ENCODE measurements at places on chromosomes 5 and 9. TPM values are rescaled to one million over a fixed set of nuclear protein-coding genes. Genes with fewer than 3 reads are reported as not detected.

GRCh38 chr9:82996941-82997340 lies 66.0 kb downstream of the RASEF start:
- no peak for DNase-seq

DNA sequence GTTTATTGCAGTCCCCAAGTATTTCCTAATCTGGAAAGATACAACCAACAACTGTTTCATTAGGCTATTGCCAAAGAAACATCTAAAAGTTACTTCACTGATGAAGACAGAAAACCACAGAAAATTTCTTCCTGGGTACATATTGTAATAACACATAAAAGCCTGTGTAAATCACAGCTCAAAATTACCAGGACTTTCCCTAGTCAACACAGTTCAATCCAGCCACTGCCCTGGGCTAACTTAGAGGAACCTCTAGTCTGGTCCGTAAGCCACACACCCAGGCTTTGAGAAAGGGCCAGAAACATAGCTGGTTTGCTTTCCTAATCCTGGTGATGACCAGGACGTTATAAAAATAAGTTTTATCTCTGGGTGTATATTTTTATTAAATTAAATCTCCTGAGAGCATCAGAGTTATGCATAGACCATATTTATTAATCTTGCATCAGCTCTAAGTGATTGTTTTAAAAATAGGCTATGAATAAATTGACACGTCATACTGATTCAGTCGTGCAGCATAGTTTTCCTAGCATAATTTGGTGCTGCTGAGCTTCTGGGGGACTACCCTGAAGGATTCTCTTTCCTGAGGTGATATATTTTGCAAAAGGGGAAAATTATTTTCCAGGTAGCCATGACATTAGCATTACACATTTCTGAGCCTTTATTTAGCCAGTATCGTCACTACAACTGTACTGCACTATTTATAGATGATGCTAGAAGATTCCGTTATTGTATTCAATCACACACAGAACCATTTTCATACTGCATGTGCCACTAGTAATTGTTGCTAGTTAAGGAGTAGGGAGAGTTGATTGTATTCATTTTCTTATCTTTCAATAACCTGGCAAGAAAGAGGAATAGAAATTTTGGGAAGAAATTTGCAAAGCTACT lies 12.6 kb upstream of the MUSK start:
- no peak for DNase-seq

- no peak for DNase-seq
Measured at GRCh38 chr9:6973762-6974161, 216.0 kb downstream of the KDM4C start.

- DNase-seq: no peak
Measured at GRCh38 chr5:150431048-150431447, 18.3 kb upstream of the CD74 start.

GRCh38 chr9:7055171-7055903 lies 297.6 kb downstream of the KDM4C start:
- peak; percentile 14 for DNase-seq

GRCh38 chr9:136584934-136585333 lies 39.1 kb upstream of the NOTCH1 start:
- no peak for DNase-seq

- no peak for DNase-seq
Measured at GRCh38 chr5:1950708-1951103, 68.0 kb upstream of the IRX4 start.

- peak; percentile 11 for DNase-seq
Measured at GRCh38 chr9:18756712-18757125, 276.3 kb downstream of the SAXO1 start.

DNA sequence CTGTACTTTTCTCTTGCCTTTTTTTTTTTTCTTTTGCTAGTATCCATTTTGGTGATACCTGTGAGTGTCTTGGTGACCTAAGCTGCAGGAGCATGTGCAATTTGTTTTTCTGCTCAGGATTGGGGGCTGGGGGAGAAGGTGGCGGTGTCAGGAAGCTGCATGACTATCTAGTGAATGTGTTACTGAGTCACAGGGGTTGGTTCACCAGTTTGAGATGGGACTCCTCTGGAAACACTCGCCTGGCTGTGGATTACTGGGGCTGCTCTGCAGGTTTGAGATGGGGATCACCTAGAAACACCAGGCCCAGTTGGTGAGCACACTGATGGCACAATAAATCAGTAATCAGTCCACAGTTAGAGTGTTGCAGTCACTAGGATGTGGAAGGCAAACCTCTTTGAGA lies 447.9 kb downstream of the SPATA31D1 start:
- DNase-seq: no peak

GRCh38 chr5:63820577-63820976 lies 141.7 kb downstream of the HTR1A start:
- DNase-seq: no peak

GRCh38 chr5:32210151-32210550 lies 36.0 kb upstream of the GOLPH3 start:
- DNase-seq: no peak

DNA sequence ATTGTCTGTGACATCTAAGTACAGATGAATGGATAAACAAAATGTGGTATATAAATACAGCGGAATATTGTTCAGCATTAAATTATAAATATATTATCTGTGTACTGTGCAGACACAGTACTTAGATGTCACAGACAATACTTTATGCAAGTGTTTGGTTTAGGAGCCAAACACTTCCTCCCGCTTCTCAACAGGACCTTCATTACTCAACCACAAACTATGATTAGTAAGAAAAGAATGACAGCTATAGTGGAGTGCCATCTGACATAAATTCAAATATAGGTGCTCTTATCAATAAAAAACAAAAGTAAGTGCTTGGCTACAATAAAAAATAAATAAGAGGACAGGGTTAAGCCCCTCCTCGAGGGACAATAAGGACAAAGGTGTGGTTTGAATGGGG lies 38.9 kb upstream of the STX17 start:
- DNase-seq: no peak

GRCh38 chr5:178149199-178149932 lies 4.3 kb downstream of the NHP2 start:
- DNase-seq: no peak

DNA sequence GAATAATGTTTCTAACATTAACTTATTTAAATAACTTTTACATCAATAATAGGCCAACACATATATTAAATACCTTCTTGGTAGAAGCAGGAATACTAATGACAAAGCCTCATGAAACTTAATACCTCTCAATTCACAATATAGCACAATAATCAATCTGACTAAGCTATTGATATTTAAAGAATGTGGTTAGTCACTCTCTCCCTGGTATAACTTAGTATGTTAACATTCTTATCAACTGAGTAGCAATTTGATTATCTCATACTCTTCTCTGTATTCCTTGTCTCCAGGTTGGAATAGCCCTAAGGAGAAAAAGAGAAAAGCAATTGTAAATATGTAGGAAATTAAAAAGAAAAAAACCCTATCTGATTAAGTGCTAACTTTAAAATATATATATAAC lies 4.9 kb upstream of the PGGT1B start:
- DNase-seq: no peak

DNA sequence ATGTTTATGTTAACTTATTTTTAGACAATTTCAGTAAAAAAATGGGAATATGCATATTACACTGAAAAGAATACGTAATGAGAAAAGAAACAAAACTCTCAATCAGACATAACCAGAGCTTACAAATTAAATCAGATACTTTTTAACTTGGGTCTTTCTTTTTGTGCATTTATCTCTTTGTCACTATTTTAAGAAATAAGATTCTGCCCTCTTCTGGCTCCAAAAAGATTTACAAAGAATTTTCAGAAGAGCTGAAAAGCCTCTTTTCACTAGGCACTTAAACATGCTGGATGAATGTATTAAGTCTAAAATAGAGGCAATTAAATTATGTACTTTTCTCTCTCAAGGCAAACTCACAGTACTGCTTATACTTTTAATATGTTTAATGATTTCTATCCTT lies 55.5 kb downstream of the CEP120 start:
- peak; percentile 18 for DNase-seq

GRCh38 chr5:175575301-175575700 lies 82.6 kb upstream of the HRH2 start:
- no peak for DNase-seq

DNA sequence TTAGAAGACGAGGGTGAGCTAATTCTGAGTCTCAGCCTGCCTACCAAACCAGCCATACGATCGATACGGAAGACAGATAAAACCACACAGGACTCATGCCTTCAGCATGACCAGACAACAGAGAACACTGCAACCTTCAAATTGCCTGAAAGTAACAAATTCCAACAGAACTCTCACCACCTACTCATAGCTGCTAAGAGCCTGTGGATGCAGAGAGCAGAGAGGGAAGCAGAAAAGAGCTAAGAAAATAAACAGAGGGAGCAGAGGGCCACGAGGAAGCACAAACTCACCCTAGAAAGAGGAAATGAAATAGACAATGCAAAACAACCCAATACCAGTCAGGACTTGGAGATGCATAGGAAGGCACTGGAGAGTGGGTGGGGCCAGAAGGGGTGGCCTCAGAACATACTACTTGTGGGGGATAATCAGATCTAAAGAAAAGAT lies 86.7 kb upstream of the TAS2R1 start:
- no peak for DNase-seq

- DNase-seq: no peak
Measured at GRCh38 chr5:130138406-130139045, 234.3 kb downstream of the CHSY3 start.

DNA sequence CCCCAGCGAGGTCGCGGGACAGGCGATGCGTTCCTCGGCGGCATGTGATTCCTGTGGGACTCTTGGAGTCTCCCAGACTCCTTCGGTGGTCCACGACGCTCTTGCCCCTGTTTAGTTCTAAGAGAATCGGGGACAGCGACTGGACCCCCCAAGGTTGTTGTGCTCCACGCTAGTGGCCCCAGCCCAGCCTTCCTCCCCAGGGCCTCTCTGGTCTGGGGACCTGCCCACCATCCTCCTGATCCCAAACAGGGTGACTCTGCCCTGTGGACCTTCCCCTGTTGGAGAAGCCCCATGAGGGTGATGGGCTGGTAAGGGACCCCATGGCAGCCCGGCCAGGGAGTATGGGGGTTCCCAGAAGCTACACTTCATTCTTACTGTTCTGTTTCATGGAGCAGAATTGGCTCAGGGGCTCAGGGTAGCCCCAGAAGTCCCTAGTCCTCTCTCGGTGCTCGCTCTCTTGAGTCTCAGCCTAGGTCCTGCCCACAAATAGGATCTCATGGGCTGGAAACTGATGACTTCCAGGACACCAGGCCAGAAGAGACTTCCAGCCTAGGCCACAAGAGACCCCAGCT lies 880 bp downstream of the CARD19 start:
- no peak for DNase-seq

- DNase-seq: no peak
Measured at GRCh38 chr9:137619240-137620047, 639 bp downstream of the EHMT1 start.

- DNase-seq: no peak
Measured at GRCh38 chr9:138046641-138047301, 169.2 kb downstream of the CACNA1B start.

DNA sequence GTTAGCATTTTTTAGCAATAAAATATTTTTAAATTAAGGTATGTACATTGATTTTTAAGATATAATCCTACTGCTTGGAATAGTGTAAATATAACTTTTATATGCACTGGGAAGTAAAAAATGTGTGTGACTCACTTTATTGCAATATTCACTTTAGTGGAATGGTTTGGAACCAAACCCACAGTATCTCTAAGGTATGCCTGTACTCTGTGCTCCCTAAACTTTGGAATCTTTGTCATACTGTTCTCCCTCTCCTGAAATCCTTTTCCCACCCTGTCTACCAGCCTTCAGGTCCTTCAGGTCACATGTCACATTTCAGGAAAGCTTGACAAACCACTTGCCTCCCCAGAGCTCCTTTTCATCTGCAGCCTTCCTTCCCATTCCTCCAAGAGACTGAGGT lies 308.7 kb downstream of the SPOCK1 start:
- no peak for DNase-seq

DNA sequence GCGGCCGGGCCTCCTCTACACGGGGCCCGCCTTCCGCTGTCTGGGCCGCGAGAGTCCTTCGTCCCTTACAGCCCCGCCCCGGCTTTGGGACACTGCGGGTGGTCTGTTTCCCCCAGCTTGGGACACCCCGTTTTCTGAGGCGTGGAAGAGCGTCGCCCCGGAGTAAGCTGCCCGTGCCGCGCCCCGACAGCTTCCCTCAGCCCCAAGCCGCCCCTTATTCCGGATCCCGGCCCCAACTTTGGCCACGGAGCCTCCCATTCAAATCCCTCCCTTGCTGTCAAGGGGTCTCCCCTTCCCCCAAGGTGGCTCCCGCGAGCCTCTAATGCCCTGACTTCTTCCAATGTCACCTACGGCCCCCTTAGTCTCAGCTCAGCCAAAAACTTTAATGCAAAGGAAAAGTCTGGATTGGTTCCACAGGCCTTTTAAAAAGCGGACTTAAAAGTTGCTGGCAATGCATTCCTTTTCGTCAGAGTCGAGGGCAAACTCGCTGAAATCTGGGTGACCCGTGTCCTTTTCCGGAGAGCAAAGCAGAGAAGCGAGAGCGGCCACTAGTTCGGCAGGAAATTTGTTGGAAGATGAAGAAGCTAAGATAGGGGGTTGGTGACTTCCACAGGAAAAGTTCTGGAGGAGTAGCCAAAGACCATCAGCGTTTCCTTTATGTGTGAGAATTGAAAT lies 19.8 kb downstream of the EXOSC2 start:
- DNase-seq: no peak

DNA sequence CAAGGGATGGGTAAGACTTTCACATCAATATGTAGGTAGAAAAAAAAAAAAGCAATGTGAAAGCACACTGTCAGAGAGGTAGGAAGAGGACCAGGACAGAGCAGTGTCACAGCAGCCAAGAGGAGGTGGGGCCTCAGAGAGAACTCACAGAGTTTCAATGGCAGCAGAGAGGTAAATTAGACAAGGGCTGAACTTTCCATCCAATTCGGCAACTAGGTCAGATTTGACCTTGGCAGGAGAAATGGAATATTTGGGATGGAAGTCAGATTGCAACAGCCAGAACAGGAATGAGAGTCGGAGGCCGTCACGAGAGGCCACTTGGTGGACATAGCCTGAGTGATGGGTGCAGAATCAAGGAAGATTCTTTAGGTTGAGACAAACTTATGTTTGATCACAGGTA lies 57.7 kb downstream of the ENC1 start:
- no peak for DNase-seq

GRCh38 chr5:163874431-163874830 lies 369.0 kb downstream of the MAT2B start:
- DNase-seq: no peak

GRCh38 chr5:131109540-131110255 lies 55.4 kb downstream of the HINT1 start:
- peak; percentile 15 for DNase-seq

- no peak for DNase-seq
Measured at GRCh38 chr9:134210511-134210907, 46.1 kb upstream of the RNU6ATAC start.

The MOB3B gene
- total RNA-seq: 1.9 TPM

The OLFM1 gene
- 16.2 TPM for total RNA-seq

The GPSM1 gene
- total RNA-seq: 28.2 TPM

The TICAM2 gene
- total RNA-seq: 0.25 TPM

The TGFBI gene
- 2.4 TPM for total RNA-seq

The TAF11L10 gene
- total RNA-seq: not detected

The INVS gene
- 20.4 TPM for total RNA-seq

The MORN5 gene
- not detected for total RNA-seq

The GRK6 gene
- 18.0 TPM for total RNA-seq

The RETREG1 gene
- not detected for total RNA-seq

The FLT4 gene
- total RNA-seq: 236 TPM

The TSSK1B gene
- total RNA-seq: not detected

The TPPP gene
- total RNA-seq: 0.13 TPM

The PCDHB2 gene
- total RNA-seq: 0.39 TPM

The NXNL2 gene
- total RNA-seq: 0.13 TPM

Data from dermis microvascular lymphatic vessel endothelial cell (primary cell).